ENCODE measurements at places on chromosomes 6 and 20. TPM values are rescaled to one million over a fixed set of nuclear protein-coding genes. Genes with fewer than 3 reads are reported as not detected.
A peak's percentile ranks its signal among the peaks of the same experiment; 100 is the strongest.

GRCh38 chr6:11964729-11965335, 47.3 kb upstream of the HIVEP1 start:
- DNase-seq, result no peak

DNA sequence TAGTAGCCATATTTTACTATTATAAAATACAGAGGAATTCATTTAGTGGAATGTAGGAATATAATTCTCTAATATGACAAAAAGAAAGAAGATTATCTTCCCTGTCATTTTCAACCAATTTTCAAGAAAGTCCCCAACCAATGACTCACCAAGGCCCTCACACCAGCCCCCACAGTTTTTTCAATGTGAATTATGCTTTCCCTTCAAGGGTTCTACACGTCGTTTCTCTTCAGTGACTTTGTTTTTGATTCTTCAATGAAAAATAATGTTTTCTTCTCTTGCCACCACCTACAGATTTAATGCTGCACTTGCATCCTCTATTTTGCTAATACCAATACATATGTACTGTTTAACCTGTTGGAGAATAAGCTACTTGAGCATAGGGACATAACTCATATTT, 841.3 kb downstream of the PHF3 start:
- DNase-seq, result no peak

DNA sequence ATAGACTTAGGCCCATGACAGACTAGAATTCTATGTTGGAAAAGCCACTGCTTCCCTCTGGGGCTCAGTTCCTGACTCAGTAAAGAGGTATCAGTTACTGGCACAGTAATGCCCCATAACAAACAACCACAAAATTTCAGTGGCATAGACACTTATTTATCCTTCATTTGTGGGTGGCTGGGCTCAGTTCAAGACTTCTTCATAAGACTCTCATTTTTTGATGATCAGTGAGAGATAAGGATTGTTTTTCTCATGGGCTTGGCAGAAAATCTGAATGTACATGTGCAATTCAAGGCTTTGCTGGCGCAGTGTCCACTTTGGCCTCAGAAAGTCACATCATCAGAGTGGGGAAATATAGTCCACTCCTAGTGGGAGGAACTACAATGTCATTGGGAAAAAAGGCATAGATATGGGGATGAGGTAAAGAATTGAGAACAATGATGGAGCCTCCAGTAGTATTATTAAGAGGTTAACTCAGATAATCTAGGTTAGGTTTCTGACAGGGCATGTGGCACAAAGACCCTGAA, 384.6 kb upstream of the FLRT3 start:
- peak; percentile 17 for DNase-seq

NKX2-2 gene
- 2.6 TPM for total RNA-seq

CGA gene
- total RNA-seq, result 26.6 TPM

DNA sequence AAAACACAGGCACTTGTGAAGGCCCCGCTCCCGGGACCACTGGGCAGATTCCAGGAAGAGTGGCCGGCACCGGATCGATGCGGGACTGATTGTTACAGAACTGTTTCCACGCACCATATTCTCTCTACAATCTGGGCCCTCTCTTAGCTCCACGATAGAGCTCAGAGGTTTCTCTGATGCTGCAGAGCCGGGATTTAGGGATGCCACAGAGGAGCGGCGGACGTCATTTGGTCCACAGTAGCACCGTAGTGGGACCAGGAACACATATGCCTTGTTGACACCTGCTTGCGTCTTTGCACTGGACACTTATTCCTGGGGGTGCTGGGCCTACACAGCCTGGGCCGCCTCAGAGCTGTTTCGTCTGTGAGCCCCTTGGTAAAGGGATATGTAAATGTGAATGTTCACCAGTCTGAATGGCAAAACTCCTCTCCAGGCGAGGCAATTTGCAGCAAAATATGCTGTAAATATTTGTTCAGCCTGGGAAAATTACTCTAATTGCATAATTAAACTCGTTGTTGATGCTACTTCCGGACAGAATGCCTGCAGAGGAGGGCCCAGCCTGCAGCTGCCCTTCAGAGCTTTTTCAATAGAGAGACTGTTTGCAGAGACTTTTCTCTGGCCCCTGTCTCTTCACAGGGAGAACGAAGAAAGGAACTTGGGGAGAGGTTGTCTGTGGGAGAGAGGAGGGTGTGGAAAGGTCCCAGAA, 9.4 kb downstream of the PCK1 start:
- DNase-seq, result no peak

DNA sequence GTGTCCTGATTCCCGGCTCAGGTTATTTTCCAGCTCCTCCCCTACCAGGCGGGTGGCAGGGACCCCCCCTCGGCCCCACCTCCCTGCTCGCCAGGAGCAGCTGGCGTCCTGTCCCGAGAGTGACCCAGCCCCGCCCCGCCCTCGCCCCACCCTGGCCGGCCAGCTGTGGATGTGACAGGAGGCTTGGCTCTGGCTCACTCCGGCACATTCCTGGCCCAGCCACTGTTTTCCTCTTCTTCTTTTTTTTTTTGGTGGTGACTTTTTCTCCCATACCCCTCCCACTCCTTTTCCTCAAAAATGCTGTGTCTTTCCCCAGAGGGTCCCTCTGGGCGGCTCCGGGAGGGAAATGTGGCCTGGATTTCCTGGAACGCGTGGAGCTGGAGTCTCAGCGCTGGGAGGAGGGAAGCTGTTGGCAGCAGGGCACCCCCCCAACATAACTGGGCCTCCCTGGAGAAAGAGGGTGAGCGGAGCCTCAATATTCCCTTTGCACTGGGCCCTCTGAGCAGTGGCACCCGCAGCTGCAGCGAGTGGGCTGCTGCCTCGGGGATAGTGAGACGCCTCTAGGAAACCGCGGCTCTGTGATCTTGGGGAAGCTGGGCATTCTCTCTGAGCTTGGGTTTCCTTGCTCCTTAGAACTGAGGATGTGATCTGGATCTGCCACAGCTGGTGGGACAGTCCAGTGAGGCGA, 28.3 kb upstream of the CSNK2A1 start:
- peak; percentile 27 for DNase-seq

DNA sequence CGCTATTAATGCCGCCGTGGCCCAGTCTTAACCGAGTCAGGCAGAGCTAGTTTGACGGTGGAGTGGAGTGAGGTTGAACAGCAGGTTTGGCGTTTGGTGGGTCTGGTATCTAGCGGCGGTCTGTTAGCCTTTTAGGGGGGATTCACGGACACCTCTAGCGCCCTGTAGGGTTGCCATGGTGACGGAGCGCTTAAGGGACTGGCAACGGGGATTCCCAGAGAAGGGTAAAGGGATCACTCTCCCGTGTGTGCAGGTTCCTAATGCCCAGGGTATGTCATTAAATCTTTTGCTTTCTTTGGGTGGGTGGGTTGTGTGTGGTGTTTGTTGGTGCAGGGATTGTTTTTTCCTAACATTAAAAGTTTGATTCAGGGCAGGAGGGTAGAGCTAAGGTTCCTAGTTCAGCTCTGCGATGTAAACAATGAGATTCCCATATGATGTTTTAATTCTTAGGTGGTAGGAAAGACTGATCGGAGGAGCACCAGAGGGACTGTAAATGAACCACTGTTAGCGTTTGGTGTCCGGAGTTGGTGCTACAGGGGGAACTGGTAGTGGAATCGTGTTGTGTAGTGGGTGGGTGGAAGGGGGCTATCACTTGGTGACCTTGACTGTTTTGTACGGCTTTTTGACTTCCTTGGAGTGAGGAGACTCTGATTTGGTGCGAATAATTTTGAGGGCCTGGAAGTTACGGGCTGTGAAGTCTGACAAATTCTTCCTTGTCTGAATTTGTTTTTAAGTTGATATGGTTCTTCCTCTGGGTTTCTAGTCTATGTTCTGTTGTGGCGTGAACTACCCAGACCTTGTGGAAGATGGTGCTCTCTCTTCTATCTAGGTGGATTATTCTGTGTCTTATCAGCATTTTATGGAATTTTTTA, 5.0 kb downstream of the BRD2 start:
- peak; percentile 73 for DNase-seq

ZSWIM1 gene
- 11.2 TPM for total RNA-seq

DNA sequence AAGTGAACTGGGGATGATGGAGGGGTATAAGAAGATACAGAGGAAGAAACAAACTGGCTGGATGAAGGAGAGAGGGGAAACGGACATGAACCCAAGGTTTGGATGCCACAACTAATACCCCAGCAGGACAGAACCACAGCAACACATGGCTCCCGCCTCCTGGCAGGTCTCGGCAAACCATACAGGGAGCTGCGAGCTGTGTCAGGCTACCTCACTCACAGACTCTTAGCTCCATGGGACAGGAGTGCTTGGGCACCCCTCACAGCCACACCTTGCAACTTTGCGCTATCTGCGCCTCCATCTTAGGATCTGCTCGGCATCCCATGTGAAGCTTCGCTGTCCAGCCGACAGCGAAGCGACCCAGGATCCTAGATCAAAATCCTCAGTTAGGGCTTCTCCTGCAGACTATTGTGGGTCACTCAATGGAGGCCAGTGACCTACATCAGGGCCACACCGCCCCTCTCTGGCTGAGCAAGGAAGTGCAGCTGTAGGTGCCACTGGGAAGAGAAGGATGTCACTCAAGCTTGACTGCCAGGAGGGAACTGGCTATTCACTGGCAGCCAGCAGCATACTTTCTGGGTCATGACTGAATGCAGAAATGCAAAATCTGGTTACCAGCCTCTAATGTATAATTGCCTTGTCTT, 174.4 kb upstream of the RIN2 start:
- peak; percentile 68 for DNase-seq

DNA sequence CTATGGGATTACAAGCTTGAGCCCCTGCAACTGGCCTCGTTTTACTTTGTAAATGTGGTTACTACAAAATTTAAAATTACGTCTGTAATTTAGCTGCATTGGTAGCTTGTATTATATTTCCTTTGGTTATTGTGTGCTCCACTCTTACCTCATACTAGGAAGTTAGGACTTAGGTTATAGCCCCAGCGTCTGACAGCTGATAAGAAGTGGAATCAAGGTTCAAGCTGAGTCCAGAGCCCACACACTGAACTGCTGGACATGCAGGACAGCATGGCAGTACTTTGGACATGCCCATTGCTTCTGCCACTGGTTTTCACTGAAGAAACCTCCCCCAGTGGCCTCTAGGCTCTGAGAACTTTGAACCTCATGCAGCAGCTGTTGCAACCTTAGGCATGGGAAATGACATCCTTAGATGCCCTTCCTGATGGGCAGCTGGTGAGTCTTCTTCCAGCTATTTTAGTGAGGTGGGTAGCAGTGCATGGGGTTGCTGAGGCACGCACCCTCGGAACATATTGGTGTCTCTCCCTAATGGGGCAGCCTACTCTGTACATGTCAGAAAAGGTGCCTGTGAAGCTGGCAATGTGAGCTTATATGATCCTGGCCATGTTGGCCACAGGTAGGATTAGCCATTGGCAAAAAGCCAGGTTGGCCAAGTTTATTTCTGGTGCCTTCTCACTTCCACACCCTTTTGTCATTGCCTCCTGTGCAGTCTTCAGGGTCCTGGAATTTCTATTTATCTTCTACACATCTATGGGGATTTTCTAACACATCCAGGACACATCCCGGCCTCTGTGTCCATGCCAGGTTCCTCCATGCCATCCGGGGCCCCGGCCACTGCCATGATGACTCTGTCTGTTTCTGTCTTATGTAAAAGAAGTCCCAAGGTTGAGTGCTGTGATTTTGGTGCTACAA, 85.3 kb downstream of the CDS2 start:
- no peak for DNase-seq
